ENCODE measurements at places on chromosomes 3 and 15. TPM values are rescaled to one million over a fixed set of nuclear protein-coding genes. Genes with fewer than 3 reads are reported as not detected.

GRCh38 chr15:58269455-58270414 is 131.6 kb downstream of the AQP9 start:
- no peaks in the 10 kb centered on the region for H3K27me3 ChIP-seq
- H3K27ac ChIP-seq = no peak overlapping the region
- DNase-seq = no peak
- H3K36me3 ChIP-seq = no peaks in the 10 kb centered on the region
- no peaks in the 10 kb centered on the region for H3K4me1 ChIP-seq
- no peak overlapping the region for H3K4me3 ChIP-seq

DNA sequence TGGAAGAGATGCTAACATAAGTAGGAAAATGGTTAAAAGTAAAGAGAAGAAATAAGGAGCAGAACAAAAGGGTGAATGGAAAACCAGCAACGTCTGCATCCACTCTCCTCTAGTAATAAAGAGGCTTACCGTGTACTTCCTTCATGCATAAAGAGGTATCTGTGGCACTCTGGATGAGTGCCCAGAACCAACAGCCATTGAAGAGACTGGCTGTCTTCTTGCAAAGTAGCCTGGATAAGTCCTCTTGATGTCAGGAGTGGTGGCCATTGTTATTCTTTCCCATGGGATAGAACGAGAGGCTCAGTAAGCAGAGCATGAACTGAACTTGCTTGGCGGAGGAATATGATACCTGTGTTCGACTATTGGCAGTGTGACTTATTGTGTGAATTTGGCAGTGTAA is 186.2 kb upstream of the RASGRP1 start:
- H3K4me1 ChIP-seq = no peaks in the 10 kb centered on the region
- no peak overlapping the region for H3K4me3 ChIP-seq
- H3K27me3 ChIP-seq = no peaks in the 10 kb centered on the region
- H3K27ac ChIP-seq = no peak overlapping the region

The NR1I2 gene
- 0.62 TPM for total RNA-seq

The ARNT2 gene
- total RNA-seq = 16.2 TPM

The PTX3 gene
- 0.61 TPM for total RNA-seq

Data from ovary (tissue), 10 donors.